ENCODE measurements at places on chromosomes 16 and 17.

- DNase-seq = no peak
Measured at GRCh38 chr16:13463619-13464018, 456.3 kb upstream of the ERCC4 start.

DNA sequence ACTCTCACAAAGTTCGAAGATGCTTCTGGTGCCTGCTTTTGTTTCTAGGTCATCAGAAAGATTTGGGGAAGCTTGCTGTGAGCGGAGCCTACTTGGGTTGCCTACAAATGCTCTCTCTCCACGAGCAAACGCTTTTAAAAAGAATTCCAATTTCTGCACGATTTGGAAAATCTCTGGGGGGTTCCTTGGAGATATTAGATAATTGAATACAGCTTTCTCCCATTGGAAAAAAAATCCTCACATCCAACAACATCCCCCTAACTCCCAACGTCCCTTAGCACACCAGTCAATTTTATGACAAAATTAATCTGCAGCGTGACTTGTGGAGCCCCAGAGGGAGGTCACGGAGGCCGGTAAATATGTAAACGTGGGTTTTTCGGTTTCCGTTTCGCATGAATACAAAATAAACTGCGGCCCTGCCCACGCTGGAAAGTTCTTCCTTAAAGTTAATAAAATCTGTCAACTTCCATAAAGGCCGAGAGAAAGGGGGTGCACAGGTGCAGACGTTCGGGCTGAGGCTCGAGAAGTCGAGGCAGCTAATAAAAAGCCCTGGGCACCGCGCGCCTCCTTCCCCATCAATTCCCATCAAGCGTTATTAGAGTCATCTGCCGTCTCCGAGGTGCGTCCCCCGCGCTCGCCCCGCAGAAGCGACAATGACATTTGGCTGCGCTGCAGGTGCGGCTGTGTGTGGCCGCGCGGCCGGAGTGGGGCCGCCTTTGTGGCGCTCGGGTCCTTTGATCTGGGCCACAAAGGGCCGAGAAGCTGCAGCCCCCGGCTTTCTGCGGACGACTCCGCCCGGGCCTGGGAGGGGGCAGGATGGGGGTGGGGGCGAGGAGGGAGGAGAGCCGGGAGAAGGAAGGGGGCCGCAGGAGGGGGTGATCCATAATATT is 37.6 kb downstream of the SALL1 start:
- peak; percentile 6 for DNase-seq

GRCh38 chr17:36085765-36086164 is 4.2 kb downstream of the CCL3 start:
- DNase-seq = no peak

- peak; percentile 91 for DNase-seq
Measured at GRCh38 chr16:11602321-11602720, 15.6 kb upstream of the LITAF start.

GRCh38 chr16:56824331-56824730 is 40.7 kb upstream of the SLC12A3 start:
- DNase-seq = peak; percentile 77

DNA sequence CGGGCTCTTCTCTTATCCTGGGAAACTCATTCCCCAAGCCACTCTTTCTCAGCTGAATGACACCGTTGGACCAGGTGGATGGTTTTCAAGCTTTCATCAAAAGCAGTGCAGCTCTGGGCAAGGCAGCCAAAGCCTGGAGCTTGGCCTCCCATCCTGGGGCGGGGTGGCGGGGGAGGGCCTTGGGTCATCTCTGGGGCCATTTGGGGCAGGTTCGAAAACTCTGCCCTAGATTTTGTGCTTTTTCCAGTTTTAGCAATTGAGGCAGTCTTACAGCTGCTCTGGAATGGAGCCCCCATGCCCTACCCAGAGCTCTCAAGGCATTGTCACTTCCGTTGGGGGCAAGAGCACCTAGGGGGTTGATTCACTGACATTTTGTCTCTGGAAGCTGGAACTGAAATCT is 9.1 kb downstream of the MPRIP start:
- no peak for DNase-seq

DNA sequence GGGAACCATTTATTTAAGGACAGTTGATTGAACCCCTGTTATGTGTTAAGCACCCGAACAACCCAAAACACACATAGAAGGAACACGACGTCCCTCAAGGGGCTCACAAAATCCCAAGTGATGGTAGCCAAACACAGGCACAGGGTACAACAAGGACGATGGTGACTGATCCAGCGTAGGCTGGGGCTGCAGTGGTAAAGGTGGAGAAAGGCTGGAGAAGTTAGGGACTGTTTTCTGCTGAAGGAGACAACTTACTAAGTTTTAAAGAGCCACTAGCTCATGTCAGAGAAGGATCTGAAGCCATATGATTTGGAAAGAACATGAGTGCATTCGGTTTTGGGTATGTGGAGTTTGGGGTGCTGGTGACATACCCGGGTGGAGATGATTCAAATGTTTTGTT is 229.6 kb upstream of the TNRC6C start:
- DNase-seq = no peak

GRCh38 chr17:21814776-21815175 is 122.5 kb downstream of the KCNJ18 start:
- no peak for DNase-seq

- peak; percentile 95 for DNase-seq
Measured at GRCh38 chr17:47323382-47324223, at the start of gene EFCAB13. Gene EFCAB13 (plus strand): TSS chr17:47323955. CDS start chr17:47328354, 4,399 bp downstream.

DNA sequence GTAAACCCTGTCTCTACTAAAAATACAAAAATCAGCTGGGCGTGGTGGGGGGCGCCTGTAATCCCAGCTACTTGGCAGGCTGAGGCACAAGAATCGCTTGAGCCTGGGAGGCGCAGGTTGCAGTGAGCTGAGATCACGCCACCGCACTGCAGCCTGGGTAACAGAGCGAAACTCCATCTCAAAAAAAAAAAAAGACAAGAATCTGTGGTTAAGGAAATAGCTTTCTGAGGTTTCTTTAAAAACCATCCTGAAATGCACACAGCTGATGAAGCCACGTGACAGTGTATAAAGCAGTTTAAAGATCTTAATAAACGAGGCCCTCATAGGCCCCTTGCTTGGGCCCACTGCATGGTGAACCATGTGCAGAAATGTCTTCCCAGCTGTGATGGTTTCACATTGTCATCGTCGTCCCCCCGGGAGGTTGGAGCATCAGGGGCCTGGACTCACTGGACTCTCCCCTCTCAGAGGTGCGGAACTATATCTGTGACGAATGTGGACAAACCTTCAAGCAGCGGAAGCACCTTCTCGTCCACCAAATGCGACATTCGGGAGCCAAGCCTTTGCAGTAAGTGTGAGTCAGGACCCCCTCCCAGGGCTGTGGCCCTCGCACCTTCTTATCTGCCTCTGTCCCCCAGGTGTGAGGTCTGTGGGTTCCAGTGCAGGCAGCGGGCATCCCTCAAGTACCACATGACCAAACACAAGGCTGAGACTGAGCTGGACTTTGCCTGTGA is 16.2 kb downstream of the ZNF276 start:
- DNase-seq = no peak

DNA sequence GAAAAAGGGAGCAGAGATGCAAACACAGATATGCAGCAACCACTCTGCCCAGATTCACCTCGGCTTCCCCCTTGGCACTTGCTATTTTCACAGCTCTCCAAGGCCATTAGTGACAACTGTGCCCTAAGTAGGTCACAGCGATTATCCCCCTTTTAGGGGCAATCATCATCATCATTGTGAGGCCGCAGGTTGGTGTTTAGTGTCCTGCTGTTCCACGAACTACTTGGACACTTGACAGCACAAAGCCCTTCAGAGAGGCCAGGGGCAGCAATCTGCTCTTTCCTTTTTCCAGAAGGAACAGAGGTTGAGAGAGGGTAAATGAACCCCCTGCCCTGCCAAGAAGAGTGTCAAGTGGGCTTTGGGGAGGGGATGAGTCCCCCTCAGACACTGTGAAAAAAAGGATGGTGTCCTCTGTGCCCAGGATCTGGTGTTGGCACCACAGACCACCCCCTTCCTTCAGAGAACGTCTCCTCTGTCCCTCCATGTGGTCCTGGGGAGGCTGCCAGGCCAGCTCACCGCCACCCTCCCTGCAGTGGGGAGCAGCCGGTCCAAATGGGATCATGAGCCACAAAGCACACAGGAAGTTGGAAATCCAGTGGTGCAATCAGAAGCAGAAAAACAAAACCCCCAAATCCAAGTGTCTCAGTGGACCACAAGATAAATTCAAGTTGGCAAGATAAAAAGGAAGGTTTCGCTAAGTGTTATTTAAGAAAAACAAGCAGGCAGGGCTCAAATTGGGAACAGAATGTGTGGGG is 78.4 kb upstream of the MED9 start:
- peak; percentile 53 for DNase-seq

GRCh38 chr17:78300962-78301820 is 58.7 kb downstream of the SOCS3 start:
- DNase-seq = no peak

DNA sequence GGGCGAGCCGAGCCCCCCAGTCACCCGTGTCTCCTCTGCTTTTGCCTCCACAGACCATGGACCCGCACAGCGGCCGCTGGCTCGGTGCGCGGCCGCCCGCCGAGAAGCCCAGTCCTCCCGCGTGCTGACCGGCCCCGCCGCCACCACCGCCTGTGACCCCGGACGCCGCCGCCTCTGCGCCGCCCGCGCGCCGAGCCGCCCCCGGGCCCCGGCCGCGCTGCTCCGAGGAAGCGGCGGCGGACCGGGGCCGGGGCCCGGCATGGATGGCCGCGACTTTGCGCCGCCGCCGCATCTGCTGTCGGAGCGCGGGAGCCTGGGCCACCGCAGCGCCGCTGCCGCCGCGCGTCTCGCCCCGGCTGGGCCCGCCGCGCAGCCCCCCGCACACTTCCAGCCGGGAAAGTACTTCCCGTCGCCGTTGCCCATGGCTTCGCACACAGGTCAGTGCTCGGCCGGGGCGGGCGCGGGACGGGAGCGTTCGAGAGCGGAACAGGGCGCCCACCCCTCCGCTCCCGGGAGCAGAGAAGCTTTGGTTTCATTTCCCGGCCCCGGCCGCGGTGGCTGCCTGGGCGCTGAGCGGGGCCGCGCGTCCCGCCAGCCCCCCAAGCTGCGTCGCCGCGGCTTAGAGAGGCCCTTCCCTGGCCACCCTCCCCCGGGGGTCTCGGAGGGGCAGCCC is 4.4 kb downstream of the BAHCC1 start:
- DNase-seq = peak; percentile 15

- no peak for DNase-seq
Measured at GRCh38 chr16:57649443-57649751, 18.7 kb upstream of the ADGRG3 start.

DNA sequence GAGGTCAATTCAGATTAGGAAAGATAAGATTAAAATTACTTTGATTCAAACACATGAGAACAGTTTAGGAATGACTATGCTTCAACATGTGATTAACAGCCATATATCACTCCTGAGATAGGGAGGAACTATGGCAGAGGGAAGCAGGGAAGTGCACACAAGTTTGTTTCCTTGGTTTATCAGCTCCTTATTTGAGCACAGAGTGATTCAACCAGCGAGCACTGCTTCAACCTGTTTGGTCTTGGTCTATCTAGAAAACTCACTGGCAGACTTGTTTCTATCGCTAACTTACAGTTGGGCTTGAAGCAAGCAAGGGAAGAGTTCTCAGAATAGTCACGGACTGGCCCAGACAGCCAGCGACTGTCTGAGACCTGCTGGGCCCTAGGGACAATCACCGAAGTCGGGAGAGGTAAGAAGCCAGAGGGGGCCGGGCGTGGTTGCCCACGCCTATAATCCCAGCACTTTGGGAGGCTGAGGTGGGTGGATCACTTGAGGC is 23.5 kb downstream of the TUBG1 start:
- no peak for DNase-seq

DNA sequence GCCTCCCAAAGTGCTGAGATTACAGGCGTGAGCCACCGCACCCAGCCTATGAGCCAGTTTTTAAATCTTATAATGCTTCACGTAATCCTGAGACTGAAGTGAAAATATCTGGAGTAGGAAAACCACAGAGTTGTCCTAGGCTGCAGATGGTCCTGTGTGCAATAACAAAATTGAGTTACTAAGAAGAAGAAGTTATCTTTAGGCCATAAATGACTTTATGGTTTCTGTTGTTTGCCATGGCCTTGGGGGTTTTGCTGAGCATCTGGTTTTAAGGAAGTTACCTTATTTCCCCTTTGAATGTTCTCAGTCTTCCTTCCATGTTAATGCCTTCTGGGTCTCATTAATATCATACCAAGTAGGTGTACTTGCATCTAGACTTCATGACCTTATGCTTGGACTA is 16.5 kb downstream of the NMT1 start:
- no peak for DNase-seq

GRCh38 chr17:5758651-5759050 is 174.3 kb upstream of the NLRP1 start:
- DNase-seq = peak; percentile 48

DNA sequence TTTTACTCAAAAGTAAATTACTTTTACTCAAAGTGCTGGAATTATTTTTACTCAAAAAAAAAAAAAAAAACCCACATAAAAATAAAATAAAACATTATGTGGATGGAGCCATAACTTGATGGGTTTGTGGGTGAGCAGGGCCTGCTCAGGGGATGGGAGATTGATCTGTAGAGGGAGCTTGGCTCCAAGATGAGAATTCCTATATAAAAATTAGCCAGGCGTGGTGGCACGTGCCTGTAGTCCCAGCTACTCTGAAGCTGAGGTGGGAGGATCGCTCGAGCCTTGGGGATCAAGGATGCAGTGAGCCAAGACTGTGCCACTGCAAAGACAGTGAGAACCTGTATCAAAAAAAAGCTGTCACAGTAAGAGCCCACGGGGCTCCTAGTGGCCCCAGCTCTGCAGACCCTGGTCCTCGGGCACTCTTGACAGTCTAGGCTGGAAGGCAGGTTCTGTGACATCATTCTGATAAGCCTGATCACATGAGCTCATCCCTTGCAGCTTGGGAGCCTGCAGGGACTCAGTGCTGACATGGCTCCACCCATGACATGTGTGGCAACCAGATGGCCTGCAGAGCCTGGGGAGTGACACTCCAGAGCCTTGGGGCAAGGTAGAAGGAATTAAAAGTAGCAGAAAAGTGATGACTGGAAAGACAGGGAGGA is 42.5 kb downstream of the ST3GAL2 start:
- DNase-seq = no peak

- peak; percentile 80 for DNase-seq
Measured at GRCh38 chr17:38704606-38705522, at the start of gene MLLT6. Gene MLLT6 (plus strand): TSS chr17:38705273. CDS start chr17:38705633, 360 bp downstream.

All from NCI-H146 (cell line).